ENCODE measurements at places on chromosomes 3 and 15.

GRCh38 chr3:127455541-127456450 lies 134.7 kb downstream of the TPRA1 start:
- no peak for DNase-seq

GRCh38 chr3:13114811-13115575 lies 41.8 kb upstream of the IQSEC1 start:
- no peak for DNase-seq

DNA sequence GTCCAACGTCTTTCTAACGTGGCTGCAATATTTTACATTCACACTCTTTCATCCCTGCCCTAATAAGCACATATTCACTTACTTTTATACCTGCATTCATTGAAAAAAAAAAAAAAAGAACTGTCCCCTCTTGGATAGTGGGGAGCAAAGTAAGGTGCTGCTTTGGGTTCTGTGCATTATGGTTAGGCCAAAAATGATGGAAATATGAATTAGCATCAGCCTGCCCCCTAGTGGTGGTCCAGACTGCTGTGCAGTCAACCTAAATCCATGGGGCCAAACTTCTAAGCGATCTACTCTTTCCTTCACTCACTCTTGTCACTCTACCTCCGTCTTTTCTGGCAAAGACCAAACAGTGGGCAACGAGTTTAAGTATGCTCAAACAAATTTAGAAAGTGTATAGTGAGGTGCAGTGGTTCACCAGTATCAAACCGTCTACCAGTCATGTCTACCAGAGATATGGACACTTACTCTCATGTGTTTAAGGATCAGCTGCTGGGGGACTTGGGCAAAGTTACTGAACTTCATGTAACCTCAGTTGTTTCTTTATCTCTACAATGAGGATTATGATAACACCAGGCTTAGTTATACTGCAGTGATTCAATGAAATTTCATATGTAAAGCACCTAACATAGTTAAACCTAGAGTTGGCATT lies 61.5 kb upstream of the GRM7 start:
- no peak for DNase-seq

DNA sequence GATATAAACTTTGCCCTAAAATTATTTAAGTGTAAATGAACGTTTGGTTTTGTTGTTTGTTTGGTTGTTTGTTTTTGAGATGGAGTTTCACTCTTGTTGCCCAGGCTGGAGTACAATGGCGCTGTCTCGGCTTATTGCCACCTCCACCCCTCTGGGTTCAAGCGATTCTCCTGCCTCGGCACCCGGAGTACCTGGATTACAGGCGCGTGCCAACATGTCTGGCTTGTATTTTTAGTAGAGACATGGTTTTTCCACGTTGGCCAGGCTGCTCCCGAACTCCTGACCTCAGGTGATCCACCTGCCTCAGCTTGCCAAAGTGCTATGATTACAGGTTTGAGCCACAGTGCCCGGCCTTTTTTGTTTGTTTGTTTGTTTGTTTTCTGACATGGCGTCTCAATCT lies 87.9 kb upstream of the CHD2 start:
- DNase-seq: no peak

GRCh38 chr3:71066849-71067261 lies 516.7 kb downstream of the FOXP1 start:
- DNase-seq: no peak

DNA sequence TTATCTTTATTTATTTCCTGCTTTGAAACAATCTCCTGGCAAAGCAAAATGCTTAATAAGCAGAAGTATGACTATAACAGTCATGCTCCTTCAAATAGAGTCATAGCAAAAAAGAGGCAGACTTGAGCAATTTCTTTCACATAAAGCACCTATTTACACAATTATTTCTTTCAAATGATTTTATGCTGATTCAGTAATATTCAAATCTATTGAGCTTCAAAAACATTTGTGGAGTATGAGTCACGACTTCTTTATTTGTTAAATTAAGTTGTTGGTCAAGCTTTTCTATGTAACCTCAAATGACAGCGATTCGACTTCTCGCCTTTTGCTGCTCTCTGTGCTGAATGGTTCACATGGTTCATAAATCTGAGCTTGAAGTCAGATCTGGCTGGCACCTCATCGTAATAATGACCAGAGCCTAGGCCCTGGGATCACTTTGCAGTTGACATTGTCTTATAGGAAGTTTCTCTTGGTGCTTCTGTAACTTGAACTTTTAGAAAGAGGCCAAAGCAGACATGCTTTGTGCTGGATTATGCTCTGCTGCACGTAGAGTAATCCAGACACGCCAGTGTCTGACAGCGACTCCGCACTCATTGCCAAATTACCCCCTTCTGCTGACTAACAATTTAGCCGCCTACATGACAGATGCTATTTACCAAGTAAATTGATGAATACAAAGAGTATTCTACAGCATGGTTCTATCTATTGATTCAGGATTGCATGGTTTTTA lies 139.0 kb downstream of the MCTP2 start:
- no peak for DNase-seq

DNA sequence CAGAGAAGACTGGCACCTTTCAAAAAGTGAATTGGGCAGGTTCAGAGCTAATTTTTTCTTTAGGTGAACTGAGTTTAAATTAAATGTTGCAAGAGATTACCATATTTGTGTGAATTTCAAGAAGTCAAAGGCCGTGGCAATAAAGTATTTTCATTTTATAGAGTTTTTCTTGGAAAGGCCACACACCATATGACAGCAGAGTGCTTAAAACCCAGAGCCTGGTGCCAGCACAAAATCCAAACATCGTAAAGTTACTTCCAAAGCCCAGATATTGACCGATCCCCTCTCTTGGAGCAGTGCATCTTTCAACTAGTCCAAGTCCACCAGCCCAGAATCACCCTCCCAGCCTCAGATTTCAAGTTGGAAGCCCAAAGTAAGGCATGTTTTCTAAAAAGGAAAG lies 164.5 kb downstream of the VGLL4 start:
- no peak for DNase-seq

- no peak for DNase-seq
Measured at GRCh38 chr3:151316267-151316991, at the start of gene GPR87. Gene GPR87 (minus strand): TSS chr3:151316820. CDS start chr3:151300100, 16,720 bp downstream.

- DNase-seq: no peak
Measured at GRCh38 chr3:67198374-67198773, 200.3 kb downstream of the KBTBD8 start.

GRCh38 chr3:44468572-44469520 lies 8.6 kb downstream of the ZNF445 start:
- DNase-seq: peak; percentile 23

- DNase-seq: peak; percentile 12
Measured at GRCh38 chr3:128488991-128489673, 3.9 kb downstream of the GATA2 start.

DNA sequence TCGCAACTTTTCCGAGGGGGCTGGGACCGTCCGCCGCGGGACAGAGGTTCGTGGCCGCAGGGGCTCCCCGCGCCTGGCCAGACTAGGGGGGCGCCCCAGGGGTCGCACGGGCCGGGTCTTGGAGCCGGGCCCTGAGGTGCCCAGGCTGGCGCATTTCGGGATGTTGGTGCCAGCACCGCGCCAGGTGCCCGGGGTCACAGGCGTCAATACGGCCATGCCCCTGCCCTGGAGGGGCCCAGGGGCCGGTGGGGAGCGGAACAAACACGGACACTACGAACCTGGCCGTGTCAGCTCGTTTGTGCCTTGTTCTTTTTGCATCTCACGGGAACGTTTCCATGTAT lies 366 bp downstream of the TM6SF1 start:
- DNase-seq: no peak

- no peak for DNase-seq
Measured at GRCh38 chr3:177830411-177830849, 633.1 kb upstream of the TBL1XR1 start.

DNA sequence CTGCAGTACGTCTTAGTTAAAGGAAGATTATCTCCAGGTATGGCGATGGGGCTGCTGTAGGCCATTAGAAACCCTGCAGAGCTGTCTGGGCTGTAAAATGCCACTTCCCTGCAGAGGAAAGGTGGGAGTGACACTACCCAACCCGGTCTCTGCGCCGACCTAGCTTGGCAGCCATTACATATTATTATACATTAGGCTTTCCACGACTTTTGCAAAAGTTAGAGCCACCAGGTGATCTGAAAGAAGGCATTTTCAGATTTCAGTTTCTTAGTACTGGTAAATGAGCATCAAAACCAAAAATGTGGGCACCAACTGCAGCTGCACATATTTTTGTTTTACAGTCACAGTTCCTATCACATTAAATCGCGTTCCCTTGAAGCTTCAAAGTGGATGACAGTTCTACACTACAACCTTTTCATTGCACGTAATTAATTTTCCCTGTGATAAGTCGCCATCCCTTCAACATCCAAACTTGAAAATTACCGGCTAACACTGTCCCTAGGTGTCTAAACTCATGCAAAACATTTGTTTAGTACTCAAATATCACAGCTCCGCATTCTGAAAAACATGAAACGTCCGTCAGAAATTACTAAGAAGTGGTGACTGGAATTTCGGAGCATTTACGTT lies 81.4 kb upstream of the CHD2 start:
- DNase-seq: no peak

- DNase-seq: no peak
Measured at GRCh38 chr3:184907681-184908649, 96.0 kb downstream of the VPS8 start.

DNA sequence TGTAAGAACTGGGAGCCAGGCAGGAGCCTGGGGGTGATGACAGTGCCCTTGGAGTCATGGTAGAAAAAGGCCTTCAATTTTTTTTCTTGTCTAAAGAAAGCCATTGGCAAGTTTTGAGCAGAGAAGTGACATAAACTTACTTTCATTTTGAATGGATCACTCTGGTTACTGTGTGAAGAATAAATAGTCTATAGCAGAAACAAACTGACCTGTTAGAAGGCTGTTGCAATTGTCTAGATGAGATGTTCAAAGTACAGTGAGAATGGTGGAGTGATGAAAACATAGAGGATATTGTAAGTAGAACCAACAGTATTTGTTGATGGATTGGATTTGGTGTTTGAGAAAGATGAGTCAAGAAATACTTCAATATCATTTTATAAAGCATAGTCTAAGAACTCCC lies 439.9 kb downstream of the TBL1XR1 start:
- DNase-seq: no peak

DNA sequence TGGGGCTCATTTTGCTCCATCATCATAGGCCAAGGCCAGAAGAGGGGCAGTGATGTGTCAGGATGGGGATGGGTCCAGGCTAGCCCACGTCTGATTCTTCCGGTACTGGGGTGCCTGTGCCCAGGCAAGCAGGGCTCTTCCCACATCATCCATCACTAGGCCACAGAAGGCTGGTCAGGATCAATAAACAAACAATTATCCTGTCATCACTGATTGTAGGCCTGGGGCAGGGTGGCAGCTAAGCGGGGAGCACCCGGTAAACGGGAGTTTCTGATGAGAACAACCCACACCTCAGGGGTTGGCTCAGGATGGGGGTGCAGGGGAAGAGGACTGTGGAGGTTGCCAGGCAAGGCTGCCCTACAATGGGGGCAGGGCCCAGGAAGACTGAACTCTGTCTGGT lies 18.1 kb upstream of the CACNA2D2 start:
- no peak for DNase-seq

- no peak for DNase-seq
Measured at GRCh38 chr15:75532413-75533250, 46.5 kb downstream of the PTPN9 start.

- no peak for DNase-seq
Measured at GRCh38 chr3:155512175-155512866, 218.8 kb upstream of the STRIT1 start.

- DNase-seq: no peak
Measured at GRCh38 chr3:140724856-140725812, 47.3 kb downstream of the TRIM42 start.

- DNase-seq: peak; percentile 18
Measured at GRCh38 chr3:171284308-171285075, 175.7 kb downstream of the TNIK start.

DNA sequence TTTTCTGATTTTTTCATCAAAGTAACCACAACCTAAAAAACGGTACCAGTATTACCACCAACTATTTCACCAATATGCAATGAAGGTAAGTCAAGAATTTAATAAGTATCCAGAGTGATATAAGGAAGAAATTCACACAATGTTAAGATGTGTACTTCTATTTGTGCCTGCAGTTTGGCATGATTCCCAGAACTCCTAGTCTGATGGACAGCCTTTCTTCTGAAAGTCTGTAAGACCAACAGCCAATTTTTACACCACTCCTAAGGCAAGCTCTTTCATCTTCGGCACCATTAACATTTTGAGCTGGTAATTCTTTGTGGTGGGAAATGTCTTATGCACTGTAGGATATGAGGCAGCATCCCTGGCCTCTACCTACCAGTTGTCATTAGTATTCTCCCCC lies 108.3 kb downstream of the VPS13C start:
- DNase-seq: no peak

DNA sequence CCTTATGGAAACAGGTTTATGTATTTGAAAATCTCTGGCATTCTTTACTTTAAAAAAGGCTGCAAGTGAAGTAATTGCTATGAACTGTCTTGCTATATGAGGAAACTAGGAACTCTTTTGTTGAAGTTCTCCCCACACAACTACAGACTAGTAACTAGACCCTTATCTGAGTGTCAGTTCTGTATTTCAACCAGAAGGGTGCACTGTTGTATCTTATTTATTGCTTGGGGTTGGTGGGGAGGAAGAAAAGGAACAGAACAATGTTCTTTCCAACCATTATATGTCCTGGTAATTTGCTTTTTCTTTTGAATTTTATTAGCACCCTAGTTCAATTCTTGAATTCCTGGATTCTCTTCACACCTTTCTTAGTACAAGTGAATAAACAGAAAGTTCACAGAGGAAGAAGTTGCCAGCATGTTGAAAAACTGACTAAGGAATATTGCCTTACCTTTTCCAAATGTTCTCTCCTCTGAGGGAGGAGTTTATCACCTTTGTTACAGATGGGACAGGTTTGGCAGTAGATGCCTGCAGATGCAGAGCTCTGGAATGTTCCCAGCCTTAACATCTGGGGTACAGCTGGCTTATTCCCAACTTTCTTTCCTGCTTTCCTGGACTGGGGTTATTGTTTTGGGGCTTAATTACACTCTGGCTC lies 162.4 kb upstream of the CFAP20DC start:
- DNase-seq: no peak

DNA sequence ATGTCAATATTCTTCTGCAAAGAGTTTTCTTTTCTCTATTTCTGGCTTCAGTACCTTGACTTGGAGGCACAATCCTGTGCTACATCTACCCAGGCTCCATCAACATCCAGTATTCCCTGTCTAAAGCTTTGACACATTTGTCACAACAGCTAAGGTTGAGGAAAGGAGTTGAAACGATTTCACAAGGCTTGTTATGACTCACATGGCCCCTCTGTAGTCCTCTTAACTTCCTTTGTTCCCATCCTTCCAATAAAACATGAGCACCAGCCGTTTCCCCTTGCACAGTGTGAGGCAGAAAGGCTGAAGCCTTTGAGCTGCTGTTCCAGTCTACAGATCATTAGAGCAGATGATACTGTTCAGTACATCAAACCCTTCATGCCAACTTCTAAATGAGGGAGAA lies 163.0 kb upstream of the TMCO5A start:
- no peak for DNase-seq

DNA sequence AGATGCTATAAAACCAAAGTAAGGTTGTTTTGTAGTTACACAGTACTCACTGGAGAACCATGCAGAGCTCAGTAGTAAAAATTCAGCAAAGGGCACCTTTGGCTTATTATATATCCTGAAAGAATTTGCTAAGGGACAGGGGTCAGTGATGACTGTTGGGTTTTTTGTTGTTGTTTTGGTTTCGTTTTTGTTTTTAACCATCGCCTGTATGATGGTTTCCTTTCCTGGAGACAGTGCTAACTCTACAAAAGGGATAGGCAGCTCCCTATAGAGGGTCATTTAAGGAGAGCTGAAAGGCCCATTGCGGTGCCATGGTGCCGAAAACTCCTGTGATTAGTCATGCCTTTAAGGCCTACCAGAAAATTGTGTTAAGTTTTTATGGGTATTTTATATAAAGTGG lies 118.2 kb upstream of the GOLIM4 start:
- no peak for DNase-seq
